Activated T-helper 2 cell treated with anti-CD3 and anti-CD28 coated beads, Interferon-gamma antibody, Interleukin-2, Interleukin-4, amounts not matched to agents 10 μg/mL and 5 μg/mL and 100 μg/mL, durations not matched to agents 14 hours and 24 hours and 36 hours (primary cell): ENCODE measurements at places on chromosomes 1 and 21. TPM values are rescaled to one million over a fixed set of nuclear protein-coding genes. Genes with fewer than 3 reads are reported as not detected.

DNA sequence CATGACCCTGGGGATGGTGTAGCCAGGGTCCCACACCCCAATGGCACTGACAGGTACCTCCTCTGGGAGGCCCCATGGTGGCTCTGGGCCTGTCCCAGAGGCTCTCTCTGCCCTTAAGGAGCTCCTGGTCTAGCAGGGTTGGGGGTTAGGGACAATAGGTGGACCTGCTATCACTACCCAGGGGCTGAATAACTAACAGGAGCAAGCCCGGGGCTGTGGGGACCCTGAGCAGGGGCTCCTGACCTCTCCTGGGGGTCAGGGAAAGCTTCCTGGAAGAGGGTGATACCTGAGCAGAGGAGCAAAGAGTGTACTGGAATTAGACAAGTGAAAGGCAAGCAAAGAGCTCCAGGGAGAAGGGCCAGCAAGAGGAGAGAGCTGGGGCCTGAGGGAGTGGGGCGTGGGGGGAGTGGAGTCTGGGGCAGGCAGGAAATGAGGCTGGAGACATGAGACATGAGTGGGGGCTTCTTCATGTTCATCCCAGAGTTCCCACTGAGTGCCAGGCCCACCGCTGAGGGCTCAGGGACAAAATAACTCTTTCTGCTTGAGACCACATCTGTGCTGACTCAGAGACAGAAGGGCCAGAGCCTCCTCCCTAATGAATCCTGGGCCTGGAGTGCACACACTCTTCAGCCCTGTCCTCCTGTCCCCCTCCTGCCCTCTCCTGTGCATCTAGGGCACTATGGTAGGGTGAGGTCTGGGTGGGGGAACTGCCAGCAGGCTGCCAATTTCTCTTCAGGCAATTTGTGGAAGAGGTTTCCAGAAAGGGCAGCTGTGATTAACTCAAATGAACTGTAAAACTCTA lies 517.6 kb downstream of the PTPRU start:
- DNase-seq: no peak

The OR2G6 gene
- not detected in 2 replicates for total RNA-seq

The COL11A1 gene
- total RNA-seq: not detected in 2 replicates

The TEX38 gene
- not detected in 2 replicates for total RNA-seq

DNA sequence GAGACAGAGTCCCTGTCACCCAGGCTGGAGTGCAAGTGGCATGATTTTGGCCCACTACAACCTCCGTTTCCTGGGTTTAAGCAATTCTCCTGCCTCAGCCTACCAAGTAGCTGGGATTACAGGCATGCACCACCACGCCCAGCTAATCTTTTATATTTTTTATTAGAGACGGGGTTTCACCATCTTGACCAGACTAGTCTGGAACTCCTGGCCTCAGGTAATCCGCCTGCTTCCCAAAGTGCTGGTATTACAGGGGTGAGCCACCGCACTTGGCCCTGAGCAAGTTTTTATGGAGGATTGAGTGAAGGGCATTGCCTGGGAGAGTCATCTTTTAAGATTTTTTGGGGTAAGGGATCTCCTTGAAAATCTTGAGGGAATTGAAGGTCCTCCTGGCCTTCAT lies 28.5 kb downstream of the UBE4B start:
- DNase-seq: no peak

- DNase-seq: no peak
Observed at GRCh38 chr1:230139315-230139714, 72.3 kb downstream of the GALNT2 start.

The TFF3 gene
- not detected in 2 replicates for total RNA-seq

DNA sequence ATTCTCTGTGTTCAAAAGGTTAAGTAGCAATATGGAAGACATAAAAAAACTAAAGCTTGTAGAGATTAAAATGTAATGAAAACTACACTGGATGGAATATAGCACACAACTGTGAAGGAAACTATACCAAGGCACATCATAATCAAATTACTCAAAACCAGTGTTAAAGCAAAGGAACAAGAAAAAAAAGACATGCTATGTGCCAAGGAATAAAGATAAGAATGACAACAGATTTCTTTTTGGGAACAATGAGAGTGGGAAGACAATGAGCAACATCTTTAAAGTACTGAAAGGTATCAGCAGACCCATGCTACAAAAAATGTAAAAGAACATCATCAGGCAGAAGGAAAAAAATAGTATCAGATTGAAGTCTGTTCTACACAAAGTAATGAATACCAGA lies 157.8 kb downstream of the VPS13D start:
- no peak for DNase-seq

- no peak for DNase-seq
Observed at GRCh38 chr1:96292141-96292540, 429.4 kb upstream of the PTBP2 start.

DNA sequence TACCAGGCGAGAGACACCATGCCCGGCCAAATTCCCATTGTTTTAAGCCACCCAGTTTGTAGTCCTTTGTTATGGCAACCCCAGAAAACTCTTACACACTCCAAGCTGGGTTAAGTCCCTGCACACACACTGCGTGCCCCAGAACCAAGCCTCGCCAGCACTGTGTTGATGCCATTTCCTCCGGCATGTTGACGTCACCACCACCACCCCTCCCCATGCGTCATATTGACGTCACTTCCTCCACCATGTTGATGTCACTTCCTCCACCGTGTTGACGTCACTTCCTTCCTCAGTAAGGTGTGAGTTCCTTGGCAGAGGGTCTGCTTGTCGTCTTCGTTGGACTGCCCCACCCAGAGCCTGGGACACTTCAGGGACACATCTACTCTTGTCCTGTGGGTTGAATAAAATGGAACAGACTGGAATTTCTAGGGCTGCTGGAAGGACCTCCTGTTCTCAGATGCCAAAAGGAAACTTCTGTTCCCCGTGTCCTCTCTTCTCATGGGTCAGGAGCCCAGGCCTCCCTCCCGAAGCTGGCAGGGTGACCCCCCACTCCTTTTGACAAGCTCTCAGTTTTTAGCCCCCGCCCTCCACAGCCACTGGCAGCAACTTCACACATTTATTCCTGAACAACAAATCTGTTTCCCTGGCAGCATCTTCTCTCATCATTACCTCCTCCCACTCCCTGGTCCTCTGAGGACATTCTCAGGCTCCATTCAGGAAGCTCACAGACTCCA lies 643.3 kb downstream of the NPHP4 start:
- no peak for DNase-seq

GRCh38 chr1:37720231-37721130 lies 28.2 kb downstream of the CDCA8 start:
- no peak for DNase-seq

DNA sequence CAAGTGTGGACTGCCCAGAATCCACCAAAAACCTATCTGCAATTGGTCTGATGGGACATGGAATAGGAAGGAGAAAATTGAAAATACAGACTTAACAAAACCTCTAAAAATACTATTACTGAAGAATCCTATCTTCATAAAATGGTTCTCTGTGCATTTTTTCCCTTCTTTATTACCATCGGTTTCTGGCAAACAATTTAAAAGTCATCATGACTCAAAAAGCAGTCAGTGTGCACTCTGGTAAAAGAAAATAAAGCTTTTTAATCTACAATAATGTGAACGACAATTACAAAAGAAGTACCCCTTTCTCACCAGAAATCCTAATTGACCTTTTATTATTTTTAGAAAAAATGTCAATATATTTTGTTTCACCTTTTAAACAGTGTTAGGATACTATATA lies 186.3 kb downstream of the TPR start:
- no peak for DNase-seq

GRCh38 chr1:167659450-167659849 lies 29.4 kb downstream of the RCSD1 start:
- DNase-seq: no peak

GRCh38 chr1:119582801-119583200 lies 65.3 kb downstream of the ZNF697 start:
- no peak for DNase-seq

- no peak for DNase-seq
Observed at GRCh38 chr21:25691976-25692375, 42.7 kb downstream of the ATP5PF start.

- DNase-seq: no peak
Observed at GRCh38 chr1:231679109-231679508, 52.5 kb downstream of the DISC1 start.

- DNase-seq: no peak
Observed at GRCh38 chr1:107486349-107486748, 345.5 kb downstream of the NTNG1 start.

The FMOD gene
- 4.0 and 5.4 TPM in 2 replicates for total RNA-seq

- no peak for DNase-seq
Observed at GRCh38 chr1:22222723-22223122, 79.8 kb upstream of the WNT4 start.

- no peak for DNase-seq
Observed at GRCh38 chr1:62111084-62111483, 83.6 kb upstream of the L1TD1 start.

DNA sequence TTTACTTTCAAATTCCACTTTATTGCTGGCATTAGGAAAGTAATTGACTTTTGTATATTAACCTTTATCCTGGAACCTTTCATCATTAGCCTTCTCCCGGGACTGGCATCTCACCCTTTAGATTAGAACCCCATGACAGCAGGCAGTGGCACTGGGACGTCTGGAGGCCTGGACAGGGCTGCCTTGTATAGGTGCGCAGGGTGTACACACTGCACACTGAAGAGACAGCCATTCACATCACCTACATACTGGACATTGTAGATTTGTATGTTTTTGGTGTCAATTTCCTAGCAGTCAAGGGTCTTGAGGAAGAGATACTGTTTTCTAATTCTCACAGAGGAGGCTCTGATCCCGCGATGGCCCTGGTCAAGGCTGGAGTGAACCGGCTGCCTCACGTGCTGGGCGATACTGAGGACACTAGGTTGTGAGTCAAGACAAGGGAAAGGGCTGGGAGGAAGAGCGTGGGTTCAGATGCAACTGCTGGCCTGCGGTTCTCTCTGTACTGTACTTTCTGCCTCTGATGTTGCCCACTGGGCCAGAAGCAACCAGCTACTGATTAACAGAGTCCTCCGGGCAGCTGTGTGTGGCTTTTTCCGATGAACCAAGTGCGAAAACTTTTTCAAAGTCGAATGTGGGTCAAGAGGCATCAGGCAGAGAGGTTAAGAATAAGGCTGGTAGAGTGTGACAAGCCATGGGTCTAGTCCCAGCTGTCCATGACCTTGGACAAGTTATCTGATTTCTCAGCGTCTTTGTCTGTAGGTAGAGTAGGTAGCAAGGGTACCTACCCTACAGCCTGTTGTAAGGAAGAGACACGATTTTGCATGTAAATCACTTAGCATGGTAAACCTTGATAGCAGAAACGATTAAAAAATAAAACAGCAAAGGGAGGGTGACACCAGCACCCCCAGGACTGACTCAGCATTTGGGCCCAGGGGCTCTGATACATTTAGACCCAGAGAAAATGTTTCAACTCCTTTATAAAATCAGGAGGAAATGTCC lies 38.2 kb upstream of the SLC25A33 start:
- DNase-seq: no peak

The SERINC2 gene
- 0.21 and 0.27 TPM in 2 replicates for total RNA-seq
